ENCODE measurements at places on chromosomes 3 and 15.

GRCh38 chr3:99903869-99904268 lies 86.2 kb downstream of the CMSS1 start:
- no peak for DNase-seq

GRCh38 chr3:49135499-49135898 lies 2.6 kb upstream of the LAMB2 start:
- no peak for DNase-seq

- DNase-seq: no peak
Measured at GRCh38 chr15:71437404-71437803, 322.1 kb downstream of the THSD4 start.

DNA sequence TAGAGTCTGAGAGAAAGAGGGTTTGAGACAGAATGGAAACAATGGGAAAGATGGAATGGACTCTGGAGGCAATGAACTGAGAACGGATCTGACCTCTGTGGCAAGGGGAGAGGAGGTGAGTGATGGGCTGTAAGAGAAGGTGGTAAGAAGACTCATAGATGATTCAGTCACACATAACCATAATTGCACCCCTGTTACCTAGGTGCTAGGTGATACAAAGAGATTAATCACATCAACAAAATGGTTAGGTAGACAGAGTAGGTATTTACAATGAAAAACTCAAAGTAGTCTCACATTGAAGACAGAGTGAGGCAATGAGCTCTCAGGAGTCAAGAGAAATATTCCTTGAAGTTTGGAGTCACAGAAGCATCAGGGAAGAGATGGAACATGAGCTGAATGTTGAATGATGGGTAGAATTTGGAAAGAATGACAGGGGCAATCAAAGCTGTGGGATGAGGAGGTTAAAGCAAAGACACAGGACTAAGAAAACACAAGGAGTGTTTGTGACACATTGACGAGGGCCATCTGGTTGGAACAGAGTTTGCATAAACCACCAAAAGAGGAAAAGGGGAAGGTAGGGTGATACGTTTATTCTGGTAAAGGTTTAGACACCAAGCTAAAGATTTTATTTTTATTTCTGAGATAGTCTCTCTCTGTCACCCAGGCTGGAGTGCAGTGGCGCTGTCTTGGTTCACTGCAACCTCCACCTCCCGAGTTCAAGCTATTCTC lies 32.7 kb downstream of the MME start:
- no peak for DNase-seq

- DNase-seq: no peak
Measured at GRCh38 chr15:33048255-33048654, 146.3 kb downstream of the FMN1 start.

DNA sequence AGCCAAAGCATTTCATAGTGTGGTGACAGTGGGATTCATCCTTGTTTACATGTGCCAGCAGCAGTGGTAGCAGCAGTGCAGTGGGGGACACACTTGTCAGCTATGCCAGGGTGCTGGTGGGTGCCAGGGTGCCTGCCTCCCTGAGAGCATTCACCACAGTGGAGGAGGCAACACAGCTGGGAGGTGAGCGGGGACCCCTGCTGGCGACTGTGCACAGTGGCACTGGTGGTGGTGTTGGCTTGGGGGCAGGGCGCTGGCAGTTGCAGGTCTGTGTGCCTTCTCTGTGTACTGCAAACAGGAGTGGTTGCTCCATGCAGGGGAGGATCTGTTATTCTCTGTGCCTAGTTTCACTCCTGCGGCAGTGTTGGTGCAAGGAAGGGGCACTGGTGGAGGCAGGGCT lies 41.2 kb downstream of the CEP63 start:
- no peak for DNase-seq

DNA sequence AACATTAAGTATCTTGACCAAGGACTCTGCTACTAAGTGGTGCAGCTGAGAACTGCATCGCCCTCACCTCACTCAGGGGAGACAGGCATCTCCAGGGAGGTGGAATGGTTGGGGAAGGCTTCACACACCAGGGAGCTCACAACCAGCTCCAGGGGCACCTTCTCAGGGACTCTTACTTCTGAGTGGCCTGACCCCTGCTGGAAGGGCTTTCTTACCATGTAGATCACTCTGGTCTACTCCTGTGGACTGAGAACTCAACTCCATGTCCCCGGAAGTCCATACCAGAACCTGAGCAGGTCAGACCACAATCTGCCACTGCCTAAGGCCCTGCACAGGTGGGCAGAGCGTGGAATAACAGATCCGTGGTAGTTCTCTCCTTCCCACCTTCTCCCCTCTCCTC lies 140.5 kb downstream of the TLE3 start:
- no peak for DNase-seq

GRCh38 chr3:35773417-35773816 lies 134.1 kb downstream of the ARPP21 start:
- no peak for DNase-seq

- no peak for DNase-seq
Measured at GRCh38 chr3:134846911-134847317, 51.9 kb downstream of the EPHB1 start.

GRCh38 chr3:143412084-143412483 lies 292.5 kb downstream of the CHST2 start:
- no peak for DNase-seq

DNA sequence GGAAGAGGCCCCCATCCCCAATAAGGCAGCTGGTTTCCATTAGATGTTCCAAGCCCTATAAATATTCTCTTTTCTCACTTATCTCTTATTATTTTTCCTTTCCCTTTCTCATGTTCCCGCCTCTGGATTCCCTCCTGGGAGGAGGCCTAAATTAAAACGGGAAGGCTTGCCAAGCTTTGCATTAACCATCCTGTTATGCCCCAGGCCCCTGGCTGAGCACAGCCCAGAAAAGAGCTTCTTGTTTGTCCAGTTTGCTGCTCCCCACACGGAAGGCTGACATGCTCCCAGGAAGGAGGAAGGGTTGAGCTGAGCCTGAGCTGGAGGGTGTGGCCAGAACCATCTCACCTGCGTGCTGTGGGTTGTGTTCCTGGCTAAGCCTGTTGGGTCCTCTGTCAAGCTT lies 63.1 kb upstream of the BOC start:
- no peak for DNase-seq

GRCh38 chr3:64408770-64409169 lies 183.5 kb upstream of the PRICKLE2 start:
- no peak for DNase-seq

- DNase-seq: no peak
Measured at GRCh38 chr15:70100474-70101341, 3.0 kb upstream of the TLE3 start.

GRCh38 chr3:119589102-119589773 lies 8.4 kb upstream of the PLA1A start:
- DNase-seq: no peak

GRCh38 chr3:45960289-45960688 lies 17.0 kb downstream of the CXCR6 start:
- no peak for DNase-seq

GRCh38 chr15:42338500-42338899 lies 20.8 kb upstream of the CAPN3 start:
- DNase-seq: no peak

- DNase-seq: no peak
Measured at GRCh38 chr15:92095693-92096092, 242.2 kb downstream of the SLCO3A1 start.

DNA sequence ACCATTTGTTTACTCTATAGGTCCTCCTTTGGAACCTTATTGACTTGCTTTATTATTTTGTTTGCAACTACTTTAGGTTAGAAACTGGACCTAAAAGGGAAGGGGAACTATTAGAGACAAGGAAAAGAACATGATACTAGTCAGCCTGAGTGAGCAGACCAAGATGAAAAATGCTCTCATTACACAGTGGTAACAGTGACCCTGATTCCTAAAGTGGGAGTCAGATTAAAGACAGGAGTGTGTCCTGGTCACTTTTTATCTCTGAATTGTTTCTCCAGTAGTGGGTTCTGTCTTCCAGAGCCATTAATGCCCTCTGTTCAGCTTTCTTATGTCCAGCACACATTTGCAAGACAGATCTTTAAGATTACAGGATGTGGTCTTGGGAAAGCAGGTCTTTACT lies 124.1 kb downstream of the TMEM108 start:
- no peak for DNase-seq

- no peak for DNase-seq
Measured at GRCh38 chr15:62941699-62942098, 100.8 kb upstream of the TPM1 start.

GRCh38 chr3:60657972-60658371 lies 593.3 kb downstream of the FHIT start:
- DNase-seq: no peak

GRCh38 chr3:16890597-16891333 lies 6.0 kb downstream of the PLCL2 start:
- no peak for DNase-seq

DNA sequence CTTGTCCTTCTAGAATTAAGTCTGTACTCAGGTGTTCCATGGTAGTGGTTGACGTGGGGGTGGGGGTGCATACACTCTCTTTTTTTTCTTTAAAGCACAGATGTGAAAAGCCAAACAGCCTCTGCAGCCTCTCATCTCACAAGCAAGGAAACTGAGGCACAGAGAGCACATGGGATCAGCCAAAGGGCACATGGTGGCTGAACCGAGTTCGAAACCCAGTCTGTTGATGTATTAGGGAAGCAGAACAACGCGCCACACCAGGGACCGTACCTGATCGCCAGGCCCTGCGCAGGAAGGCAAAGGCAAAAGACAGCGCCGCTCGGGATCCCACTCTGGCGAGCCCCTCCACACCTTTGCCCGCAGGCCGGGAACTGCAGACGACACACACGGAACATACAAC lies 47.3 kb downstream of the HERC2 start:
- DNase-seq: no peak

DNA sequence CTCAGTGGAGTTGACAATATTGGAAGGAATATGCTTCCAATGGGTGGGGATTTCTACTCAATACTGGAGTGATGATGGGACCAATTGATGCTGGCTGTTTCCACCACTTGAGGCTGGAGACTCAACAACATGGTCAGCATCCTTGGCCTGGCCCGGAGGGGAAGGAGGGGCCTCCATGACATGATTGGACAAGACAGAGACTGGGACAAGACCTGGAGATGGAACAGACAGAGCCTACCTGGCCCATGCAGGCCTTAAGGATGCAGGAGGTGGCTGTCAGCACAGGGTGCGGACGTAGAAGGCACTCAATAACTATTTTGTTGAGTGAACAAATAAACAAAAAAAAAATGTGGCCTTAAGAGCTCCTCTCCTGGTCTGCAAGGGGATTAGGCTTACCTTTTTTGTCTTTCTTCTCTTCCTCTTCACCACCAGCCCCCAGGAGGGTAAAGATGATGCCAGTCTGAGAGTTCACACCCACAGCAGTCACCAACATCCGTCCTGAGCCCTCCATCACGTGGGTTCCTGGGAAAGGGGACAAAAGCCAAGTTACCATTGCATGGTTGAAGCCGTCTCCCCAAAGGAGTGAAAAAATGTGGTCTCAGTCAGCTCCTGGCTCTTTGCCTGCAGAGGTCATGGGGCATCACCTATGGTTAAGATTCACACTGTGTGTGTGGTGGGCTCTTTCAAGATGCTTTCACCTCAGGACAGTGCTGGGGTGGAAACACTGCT lies 67.1 kb upstream of the SEC13 start:
- no peak for DNase-seq

DNA sequence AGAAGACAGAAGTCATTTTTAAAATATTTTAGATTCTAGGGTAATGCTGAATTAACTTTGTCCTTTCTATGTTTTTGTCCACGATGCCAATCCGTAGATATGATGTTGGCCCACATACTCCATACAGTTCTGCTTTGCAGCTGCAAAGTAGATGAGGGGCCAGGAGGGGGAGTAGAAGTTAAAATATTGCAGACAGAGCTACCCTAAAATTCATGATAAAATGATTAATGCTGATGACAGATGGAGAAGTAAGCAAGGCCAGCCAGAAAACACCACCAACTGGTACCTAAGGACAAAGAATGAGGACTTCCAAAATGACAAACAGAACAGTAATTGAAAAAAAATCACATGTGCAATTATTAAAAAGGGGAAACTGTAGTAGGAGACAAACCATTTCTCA lies 756.6 kb upstream of the ARPP21 start:
- no peak for DNase-seq

GRCh38 chr3:195226445-195226844 lies 44.5 kb downstream of the XXYLT1 start:
- no peak for DNase-seq

GRCh38 chr3:194824701-194825111 lies 139.0 kb downstream of the FAM43A start:
- DNase-seq: no peak

GRCh38 chr3:104323226-104323625 lies 1043.5 kb upstream of the ALCAM start:
- DNase-seq: no peak

- DNase-seq: no peak
Measured at GRCh38 chr3:14791343-14791945, 27.3 kb upstream of the FGD5 start.

DNA sequence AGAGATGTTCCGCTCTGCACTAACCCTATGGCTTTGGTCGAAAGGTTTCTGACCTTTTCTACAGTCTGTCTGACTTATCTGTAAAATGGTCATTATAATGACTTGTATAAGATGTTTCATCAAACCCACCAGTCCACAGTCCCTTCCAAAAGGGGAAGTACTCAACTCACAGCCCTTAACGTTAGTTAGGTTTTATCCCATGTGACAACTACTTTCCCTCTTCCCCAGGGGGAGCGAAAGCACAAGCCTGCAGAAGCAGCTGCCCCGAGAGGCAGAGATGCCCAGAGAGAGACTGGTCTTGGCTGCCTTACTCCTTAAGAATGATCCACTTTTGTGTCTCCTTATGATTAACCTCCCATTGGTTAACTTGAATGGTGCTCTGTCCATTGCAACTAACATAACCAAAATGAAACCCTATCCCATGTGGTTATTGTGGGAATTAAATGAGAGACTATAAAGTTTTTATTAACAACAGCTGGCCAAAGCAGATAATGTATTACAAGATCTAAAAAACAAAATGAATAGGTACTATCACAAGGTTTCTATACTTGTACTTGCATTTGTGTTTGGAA lies 6.4 kb downstream of the ASTE1 start:
- no peak for DNase-seq

DNA sequence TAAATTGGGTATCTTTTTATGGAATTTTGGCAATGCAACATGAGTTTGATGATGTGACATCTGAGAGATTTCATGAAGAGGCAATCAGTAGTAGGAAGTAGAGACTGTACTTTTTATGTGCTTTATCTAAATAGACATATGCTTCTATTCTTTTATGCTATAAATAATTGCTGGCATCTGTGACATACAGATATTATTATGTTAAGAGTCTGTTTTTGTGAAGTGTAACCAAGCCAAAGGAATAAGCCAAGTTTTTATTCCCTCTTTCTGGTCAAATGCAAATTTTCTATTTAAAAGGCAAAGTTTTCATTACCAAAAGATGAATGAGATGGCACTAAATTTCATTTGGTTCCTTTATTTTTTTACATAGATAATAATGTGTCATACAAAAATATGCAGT lies 32.4 kb downstream of the PYDC2 start:
- DNase-seq: no peak

DNA sequence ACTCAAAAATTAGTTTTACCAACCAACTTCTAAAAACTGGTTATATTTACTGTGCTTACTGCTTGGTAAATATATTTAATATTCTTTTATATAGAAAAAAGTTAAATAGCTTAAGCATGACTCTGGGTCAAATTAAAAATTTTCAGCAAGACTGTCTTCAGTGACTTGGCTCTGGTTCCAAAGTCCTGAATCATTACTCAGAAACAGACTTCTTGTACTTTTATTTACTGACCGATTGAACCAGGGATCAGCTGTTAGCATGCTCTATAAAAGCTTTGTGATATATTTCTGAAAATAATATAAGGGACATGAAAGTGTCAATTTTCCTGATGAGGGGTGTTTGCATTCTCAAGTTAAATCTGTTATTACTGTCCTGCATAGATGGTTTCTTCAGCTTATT lies 164.3 kb downstream of the MCTP2 start:
- no peak for DNase-seq
